Stimulated activated CD4-positive, alpha-beta T cell treated with anti-CD3 and anti-CD28 coated beads, Interleukin-12 subunit alpha, Interleukin-12 subunit beta, amount 100 ng/mL, for 24 hours (primary cell): ENCODE measurements at places on chromosomes 2 and 18.
A peak's percentile ranks its signal among the peaks of the same experiment; 100 is the strongest.

- peak; percentile 66 for DNase-seq
These were observed at the start of gene TMEFF2 for GRCh38 chr2:192194866-192195547. TMEFF2 (minus strand) TSS chr2:192194933; CDS start chr2:192194524, 409 bp downstream.

GRCh38 chr2:218710334-218710686, 325 bp upstream of the TTLL4 start:
- no peak for DNase-seq

- DNase-seq: no peak
These were observed 28.6 kb downstream of the PCBP1 start for GRCh38 chr2:70115646-70116442.

DNA sequence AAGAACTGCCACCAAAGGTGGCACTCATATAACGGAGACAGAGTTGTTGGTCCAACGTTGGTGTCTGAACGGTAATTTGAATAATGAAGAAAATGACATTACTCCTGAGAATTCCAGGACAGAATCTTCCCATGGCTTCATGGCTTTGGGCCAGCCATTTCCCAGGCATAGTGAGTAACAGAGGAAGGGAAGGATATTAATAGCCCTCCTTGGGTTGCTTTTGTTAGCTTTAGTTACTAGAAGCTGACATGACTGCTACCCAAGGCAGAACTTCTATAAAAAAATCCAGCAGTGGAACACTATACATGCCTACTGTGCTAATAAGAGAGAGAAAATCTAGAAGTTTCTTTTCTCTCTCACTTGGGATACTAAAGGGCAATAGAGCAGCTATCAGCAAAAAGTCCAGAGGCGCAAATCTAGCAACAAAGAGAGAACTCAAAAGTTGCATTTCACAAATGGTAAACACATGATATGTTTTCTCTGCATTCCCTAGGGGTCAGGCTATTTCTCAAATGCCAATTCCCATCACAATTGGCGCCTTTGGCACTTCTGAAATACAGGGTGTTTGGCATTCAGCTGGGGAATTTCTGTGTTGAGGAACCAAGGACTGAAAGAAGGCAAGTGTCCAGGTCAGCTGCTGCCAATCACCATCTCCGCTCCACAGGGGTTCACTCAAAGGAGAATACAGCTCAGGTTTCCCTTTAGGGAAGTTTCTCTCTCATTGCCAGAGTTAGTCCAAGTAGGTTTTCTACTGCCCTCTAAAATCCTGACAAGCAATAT, 160.8 kb upstream of the KYNU start:
- DNase-seq: no peak

DNA sequence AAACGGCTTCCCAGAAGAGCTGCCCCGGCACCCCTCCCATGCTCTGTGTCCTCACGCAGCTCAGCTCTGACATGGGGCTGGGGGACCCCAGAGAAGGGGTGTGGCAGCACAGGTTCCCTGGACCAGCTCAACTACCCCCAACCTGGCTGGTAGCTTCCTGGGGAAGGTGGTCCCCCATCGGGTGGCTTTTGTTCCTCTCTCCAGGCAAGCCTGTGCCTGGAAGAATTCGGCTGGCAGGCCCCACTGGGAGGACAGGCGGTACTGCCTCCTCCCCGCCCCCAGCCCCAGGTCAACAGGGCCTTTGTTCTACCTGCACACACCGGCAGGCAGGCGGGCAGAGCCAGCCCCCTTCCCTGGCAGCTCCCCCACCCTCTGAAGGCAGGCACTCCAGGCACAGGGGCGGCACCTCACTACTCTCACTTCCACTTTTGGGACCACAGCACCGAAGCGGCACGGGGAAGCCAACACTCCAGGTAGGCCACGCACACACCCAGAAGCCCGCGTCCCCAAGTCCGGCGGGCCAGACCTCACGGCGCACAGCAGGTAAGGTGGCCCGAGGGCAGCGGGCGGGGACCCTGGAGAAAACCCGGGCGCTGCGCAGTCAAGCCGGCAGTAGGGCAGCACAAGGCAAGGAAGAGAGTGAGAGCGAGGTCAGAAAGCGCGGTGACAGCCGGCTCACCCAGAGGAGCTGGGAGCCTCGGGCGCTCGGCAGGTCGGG, 1.3 kb downstream of the HS6ST1 start:
- no peak for DNase-seq

DNA sequence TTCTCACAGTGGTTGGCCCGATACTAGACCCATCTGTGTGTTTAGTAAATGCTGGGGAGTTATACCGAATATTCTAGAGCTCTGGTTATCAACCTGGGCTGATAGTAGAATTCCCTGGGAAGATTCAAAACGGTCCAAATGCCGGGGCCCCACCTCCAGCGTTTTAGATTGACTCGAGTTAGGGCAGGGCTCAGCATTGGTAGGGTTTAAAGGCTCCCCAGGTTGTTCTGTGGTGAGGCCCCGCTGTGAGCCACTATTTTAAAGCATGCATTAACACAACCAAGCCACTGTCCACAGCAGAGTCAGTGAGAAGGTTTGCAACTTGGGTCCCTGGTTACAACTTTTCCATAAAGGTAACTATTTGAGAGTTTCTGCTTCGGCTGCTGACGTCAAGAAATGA, 73.6 kb downstream of the DYSF start:
- no peak for DNase-seq

- DNase-seq: no peak
These were observed 15.4 kb downstream of the UXS1 start for GRCh38 chr2:106178716-106179115.

DNA sequence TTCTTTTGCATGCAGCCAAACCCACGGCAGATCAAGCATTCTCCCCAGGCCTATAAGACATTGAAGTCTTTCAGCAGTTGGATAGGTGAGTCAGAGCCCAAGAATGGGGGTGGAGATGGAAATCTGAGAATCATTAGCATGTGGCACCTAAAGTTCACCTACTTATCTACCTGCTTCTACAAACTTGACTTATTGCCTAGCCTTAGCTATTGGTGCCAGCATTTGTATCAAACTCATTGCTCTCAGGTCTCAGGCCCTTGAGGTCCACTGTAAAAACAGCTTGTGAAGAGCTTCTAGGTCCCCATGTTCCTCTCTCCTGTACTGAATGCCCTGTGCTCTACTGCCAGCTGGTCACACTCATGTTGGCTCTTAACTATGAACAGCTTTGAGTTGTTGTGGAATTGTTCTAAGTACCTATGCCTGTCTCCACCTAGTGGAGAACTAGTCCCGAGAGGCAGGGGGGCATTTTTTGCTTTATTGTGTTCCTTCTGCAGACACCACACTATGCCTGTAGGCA, 278.4 kb upstream of the SPRED2 start:
- no peak for DNase-seq

DNA sequence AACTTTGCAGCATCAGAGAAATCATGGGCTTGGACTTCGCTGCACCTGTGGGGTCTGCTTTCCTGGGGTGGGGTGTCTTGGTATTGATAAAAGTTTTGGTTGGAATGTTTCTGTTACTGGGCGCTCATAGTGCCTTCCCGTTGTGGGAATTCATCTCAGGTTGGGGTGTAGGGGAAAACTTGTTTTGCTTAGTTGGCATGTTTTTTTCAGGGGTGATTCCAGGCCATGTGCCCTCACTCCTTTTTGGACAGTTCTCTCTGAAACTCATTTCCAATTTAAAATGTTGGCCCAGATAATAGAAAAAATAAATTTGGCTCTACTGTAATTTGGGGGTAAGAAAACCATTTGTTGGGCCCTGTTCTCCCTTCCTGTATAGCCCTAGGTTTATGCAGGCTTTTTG, 1.5 kb downstream of the LTBP1 start:
- DNase-seq: no peak

GRCh38 chr2:198471291-198471690, 666.9 kb downstream of the PLCL1 start:
- DNase-seq: no peak

DNA sequence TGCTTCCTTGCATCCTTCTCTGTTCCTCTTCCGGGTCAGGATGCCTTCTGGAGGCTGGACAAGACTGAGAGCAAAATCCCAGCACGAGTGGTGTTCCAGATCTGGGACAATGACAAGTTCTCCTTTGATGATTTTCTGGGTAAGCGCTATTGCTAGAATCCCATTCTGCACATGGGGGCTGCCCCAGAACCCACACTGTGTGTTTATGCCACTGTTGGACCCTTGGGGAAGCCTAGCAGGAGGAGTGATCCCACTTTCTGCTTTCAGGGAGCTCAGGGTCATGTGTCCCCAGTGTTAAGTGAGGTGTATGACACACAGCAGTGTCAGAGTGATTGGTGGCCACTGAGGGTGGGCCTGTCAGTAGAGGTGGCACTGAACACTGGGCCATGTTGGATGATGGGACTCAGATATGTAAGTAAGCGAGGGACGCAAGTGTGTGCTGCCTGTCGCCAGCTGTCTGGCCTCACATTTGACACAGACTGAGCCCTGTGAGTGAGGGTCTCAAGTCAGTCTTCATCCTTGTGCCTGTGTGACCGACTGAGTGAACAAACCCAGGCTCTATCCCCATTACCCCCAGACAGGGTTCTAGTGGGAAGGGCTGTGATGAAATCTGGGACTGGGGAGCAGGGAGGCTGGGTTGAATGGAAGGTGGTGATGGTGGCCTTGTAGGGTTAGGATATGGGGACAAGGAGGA, 220.9 kb downstream of the DYSF start:
- DNase-seq: no peak

GRCh38 chr2:96730212-96730611, 9.7 kb downstream of the LMAN2L start:
- no peak for DNase-seq

GRCh38 chr18:12774982-12775381, 72.1 kb downstream of the PSMG2 start:
- no peak for DNase-seq

DNA sequence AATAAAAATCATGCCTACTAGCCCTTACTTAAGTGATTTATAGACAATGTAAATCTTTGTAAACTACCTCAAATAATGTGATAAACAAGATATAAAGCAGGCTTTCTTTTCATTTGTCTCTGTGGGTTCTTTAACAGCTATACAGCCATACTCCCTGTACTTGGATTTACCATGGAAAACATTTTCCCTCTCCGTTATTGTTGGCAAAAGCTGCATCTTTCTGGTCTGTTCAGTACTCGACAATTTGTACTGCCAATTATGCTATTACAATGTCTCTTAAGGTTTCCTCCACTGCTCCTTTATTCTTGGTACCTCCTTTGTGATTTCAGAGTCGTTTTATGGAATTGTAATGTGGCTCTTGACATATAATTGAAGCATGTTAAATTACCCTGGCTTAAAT, 426.3 kb upstream of the PKDCC start:
- no peak for DNase-seq

- peak; percentile 51 for DNase-seq
These were observed 4.4 kb upstream of the RMC1 start for GRCh38 chr18:23498877-23499276.

GRCh38 chr2:150621526-150622213, 134.2 kb upstream of the RND3 start:
- DNase-seq: no peak

GRCh38 chr2:36478999-36479398, 119.0 kb downstream of the FEZ2 start:
- no peak for DNase-seq
